T-cell (primary cell): ENCODE measurements at places on chromosomes 4 and X. TPM values are rescaled to one million over a fixed set of nuclear protein-coding genes. Genes with fewer than 3 reads are reported as not detected.

GRCh38 chr4:165627548-165627947 lies 245.5 kb upstream of the TLL1 start:
- H3K4me3 ChIP-seq = no peak overlapping the region
- H3K27me3 ChIP-seq = no peaks in the 10 kb centered on the region
- DNase-seq = no peak
- H3K27ac ChIP-seq = no peak overlapping the region

- no peak overlapping the region for H3K4me3 ChIP-seq
- no peaks in the 10 kb centered on the region for H3K27me3 ChIP-seq
- H3K4me1 ChIP-seq = no peaks in the 10 kb centered on the region
- DNase-seq = no peak
Measured at GRCh38 chrX:122421434-122422121, 762.5 kb upstream of the GRIA3 start.

- no peak for DNase-seq
- no peak overlapping the region for H3K4me3 ChIP-seq
- no peaks in the 10 kb centered on the region for H3K4me1 ChIP-seq
- no peaks in the 10 kb centered on the region for H3K36me3 ChIP-seq
Measured at GRCh38 chr4:150970685-150971151, 44.4 kb downstream of the LRBA start.

DNA sequence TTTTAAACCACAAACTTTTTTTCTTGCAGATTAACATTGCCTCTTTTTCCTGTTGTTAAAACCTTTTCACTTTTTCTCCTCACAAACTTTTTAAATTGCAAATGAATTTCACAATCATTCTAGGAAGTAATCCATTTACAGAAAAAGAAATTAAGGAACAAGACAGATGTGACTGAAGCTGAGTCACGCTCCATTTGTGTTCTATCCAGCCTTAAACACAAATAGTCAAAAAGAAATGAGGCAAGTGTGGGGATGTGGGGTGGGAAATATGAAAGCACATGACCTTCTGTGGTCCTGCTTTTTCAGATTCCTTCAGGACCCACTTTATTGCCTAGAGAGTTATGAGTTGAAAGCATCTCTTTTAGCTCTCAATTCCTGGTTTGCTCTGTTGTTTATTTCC lies 197.0 kb downstream of the ADGRL3 start:
- no peaks in the 10 kb centered on the region for H3K27me3 ChIP-seq
- no peak overlapping the region for H3K27ac ChIP-seq
- H3K36me3 ChIP-seq = no peaks in the 10 kb centered on the region
- H3K4me1 ChIP-seq = no peaks in the 10 kb centered on the region

DNA sequence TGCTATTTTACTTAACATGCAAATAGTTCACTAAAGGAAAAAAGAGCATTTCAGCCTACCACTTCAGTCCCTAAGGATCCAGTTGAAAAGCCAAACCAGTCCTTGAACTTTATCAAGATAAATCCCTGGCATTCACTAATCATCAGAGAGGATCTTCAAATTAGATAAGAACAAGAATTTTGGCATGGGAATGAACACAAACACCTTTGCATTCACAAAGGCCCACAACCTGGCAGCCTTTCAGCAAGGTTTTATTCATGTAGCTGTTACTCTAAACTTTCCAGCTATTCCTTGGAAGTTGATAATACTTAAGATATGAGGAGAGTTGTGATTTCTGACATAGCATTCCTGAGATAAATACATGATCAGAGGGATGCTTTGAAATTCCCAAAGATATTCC lies 193.4 kb downstream of the LRBA start:
- no peaks in the 10 kb centered on the region for H3K36me3 ChIP-seq
- H3K27me3 ChIP-seq = no peaks in the 10 kb centered on the region
- no peaks in the 10 kb centered on the region for H3K4me1 ChIP-seq
- no peak overlapping the region for H3K4me3 ChIP-seq
- H3K27ac ChIP-seq = no peak overlapping the region
- DNase-seq = no peak

GRCh38 chr4:25813448-25814106 lies 49.2 kb downstream of the SEL1L3 start:
- no peak overlapping the region for H3K27ac ChIP-seq
- H3K4me1 ChIP-seq = no peaks in the 10 kb centered on the region
- no peak overlapping the region for H3K4me3 ChIP-seq
- no peaks in the 10 kb centered on the region for H3K36me3 ChIP-seq
- no peak for DNase-seq

DNA sequence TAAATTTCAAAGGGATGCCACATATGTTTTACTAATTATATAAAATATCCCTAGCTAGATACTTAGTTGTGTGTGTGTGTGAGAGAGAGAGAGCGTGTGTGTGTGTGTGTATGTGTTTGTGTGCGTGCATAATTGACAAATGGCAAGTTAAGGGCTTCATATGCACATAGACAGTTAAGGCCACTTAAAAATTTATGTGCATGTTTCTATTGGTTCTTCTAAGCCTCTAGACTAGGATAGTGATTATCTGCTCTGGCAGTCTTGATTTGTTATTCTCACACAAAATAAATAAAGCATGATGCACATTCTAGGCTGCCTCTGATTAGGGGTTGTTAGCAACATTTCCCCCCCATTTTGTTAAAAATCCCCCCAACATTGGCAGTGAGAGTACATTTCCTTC lies 279.0 kb upstream of the TAPT1 start:
- no peak overlapping the region for H3K27ac ChIP-seq
- no peak overlapping the region for H3K4me3 ChIP-seq
- H3K4me1 ChIP-seq = no peaks in the 10 kb centered on the region
- H3K27me3 ChIP-seq = no peaks in the 10 kb centered on the region

DNA sequence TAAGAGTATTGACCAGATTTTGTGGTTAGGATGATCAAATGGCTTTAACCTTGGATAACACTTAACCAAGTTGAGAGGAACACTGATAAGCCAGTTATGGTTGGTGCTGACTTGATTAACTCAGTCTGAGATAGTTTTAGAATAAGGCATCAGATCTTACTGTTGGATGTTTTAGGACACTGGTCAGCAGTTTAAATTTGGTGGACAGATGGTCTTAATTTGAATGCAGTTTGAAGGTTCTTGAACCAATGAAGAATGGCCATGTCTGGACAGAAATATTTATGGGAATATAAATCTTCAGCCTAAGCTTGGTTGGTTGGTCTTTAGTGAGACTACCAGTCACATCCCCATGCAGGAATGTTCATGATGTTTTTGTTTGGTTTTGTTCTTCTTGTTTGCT lies 2.6 kb upstream of the GIMD1 start:
- no peak overlapping the region for H3K4me3 ChIP-seq
- no peaks in the 10 kb centered on the region for H3K4me1 ChIP-seq
- H3K27me3 ChIP-seq = peaks cover 6% of the 10 kb centered on the region
- H3K27ac ChIP-seq = no peak overlapping the region
- H3K36me3 ChIP-seq = no peaks in the 10 kb centered on the region

- H3K36me3 ChIP-seq = no peaks in the 10 kb centered on the region
- no peak overlapping the region for H3K27ac ChIP-seq
Measured at GRCh38 chrX:129726307-129727111, 12.3 kb upstream of the XPNPEP2 start.

- no peak overlapping the region for H3K27ac ChIP-seq
- H3K27me3 ChIP-seq = no peaks in the 10 kb centered on the region
- H3K36me3 ChIP-seq = no peaks in the 10 kb centered on the region
- H3K4me3 ChIP-seq = no peak overlapping the region
- no peak for DNase-seq
Measured at GRCh38 chrX:47112316-47112954, 32.1 kb downstream of the NDUFB11 start.

DNA sequence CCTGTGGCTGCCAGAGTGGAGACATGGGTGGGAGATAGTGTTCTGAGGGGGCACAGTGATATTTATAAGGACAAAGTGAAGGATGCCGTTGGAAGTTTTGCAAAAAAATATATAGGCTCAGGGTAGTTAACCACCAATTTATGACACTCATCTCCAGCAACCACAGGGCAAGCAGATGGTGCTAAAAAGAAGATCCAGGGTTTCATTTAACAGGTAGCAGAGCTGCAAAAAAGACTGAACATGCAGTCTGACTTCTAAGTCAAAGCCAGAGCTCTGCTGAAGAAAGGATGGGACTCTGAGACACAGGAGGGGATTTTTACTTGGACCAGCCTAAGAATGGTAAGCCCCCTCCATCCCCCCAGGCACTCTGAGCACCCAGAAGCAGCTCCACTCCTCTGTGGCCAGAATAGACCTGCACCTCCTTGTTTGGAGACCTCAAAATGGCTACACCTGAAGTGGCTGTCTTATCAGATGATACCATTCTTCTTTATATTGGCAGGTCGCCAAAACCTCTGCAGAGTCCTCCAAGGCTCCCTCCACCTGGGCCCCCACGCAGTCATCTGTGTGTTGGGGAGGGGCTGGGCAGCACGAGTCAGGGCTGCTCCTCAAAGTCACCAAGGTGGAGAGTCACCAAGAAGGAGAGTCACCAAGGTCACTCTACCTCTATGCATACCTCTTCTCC lies 161.4 kb upstream of the FAM9B start:
- no peak for DNase-seq
- no peaks in the 10 kb centered on the region for H3K4me1 ChIP-seq
- H3K27ac ChIP-seq = no peak overlapping the region
- H3K36me3 ChIP-seq = no peaks in the 10 kb centered on the region

DNA sequence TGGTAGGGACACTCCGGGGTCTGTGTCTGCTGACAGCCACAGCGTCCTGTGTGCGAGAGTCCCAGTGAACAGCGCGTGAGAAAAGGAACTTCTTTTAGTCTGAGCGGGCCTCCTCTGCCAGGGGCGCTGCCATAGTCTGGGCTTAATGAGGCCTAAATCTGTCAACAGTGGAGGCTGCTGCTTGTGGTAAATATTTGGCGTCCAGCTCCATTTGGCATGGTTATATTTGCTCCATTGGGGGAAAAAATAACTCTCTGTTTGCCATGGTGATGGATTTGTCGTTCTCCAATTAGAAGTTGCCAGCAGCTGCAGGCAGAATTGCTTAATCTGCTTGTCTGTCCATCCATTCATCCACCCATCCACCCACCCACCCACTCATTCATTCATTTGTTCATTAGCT lies 71.4 kb upstream of the PSAPL1 start:
- no peak for DNase-seq
- no peaks in the 10 kb centered on the region for H3K36me3 ChIP-seq
- H3K27ac ChIP-seq = no peak overlapping the region
- H3K4me1 ChIP-seq = no peaks in the 10 kb centered on the region
- no peak overlapping the region for H3K4me3 ChIP-seq

DNA sequence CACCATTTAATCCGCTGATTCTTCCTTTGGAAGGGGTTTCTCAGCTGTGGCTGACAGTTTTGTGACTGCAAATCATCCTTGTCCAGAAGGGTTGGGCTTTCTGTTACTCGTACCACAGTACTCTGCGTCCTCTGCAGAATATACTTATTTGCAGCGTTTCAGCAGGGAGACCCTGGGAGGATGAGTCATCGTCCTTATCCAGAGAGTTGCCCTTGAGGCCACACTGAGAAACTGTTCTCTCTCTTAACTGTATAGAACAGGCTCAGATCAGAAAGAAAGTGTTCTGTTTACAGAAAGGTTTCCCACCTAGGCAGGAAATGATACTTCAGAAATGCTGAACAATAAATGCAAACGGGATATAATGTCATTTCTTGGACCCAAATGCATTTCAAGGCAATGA lies 47.8 kb upstream of the DDX53 start:
- H3K4me1 ChIP-seq = no peaks in the 10 kb centered on the region
- no peak for DNase-seq
- no peak overlapping the region for H3K27ac ChIP-seq
- H3K27me3 ChIP-seq = no peaks in the 10 kb centered on the region
- H3K4me3 ChIP-seq = no peak overlapping the region
- no peaks in the 10 kb centered on the region for H3K36me3 ChIP-seq

DEFB131A gene
- total RNA-seq = not detected

TCEAL6 gene
- not detected for total RNA-seq

NAA10 gene
- total RNA-seq = 53.3 TPM

NSDHL gene
- 3.1 TPM for total RNA-seq

DKK2 gene
- 0.25 TPM for total RNA-seq

HSD17B13 gene
- total RNA-seq = 0.25 TPM

FAM241A gene
- total RNA-seq = 1.9 TPM
